CD4-positive, CD25-positive, alpha-beta regulatory T cell (primary cell): ENCODE measurements at places on chromosomes 1 and 21. TPM values are rescaled to one million over a fixed set of nuclear protein-coding genes. Genes with fewer than 3 reads are reported as not detected.

Gene KLHDC9
- not detected for total RNA-seq

Gene LEFTY2
- not detected for total RNA-seq

Gene LCE3E
- total RNA-seq: not detected

Gene METTL18
- total RNA-seq: 5.6 TPM

Gene HRNR
- total RNA-seq: not detected
